Stimulated activated CD4-positive, alpha-beta T cell treated with anti-CD3 and anti-CD28 coated beads, TNF-alpha, amount 100 ng/mL, for 24 hours (primary cell): ENCODE measurements at places on chromosomes 4 and X.
A peak's percentile ranks its signal among the peaks of the same experiment; 100 is the strongest.

DNA sequence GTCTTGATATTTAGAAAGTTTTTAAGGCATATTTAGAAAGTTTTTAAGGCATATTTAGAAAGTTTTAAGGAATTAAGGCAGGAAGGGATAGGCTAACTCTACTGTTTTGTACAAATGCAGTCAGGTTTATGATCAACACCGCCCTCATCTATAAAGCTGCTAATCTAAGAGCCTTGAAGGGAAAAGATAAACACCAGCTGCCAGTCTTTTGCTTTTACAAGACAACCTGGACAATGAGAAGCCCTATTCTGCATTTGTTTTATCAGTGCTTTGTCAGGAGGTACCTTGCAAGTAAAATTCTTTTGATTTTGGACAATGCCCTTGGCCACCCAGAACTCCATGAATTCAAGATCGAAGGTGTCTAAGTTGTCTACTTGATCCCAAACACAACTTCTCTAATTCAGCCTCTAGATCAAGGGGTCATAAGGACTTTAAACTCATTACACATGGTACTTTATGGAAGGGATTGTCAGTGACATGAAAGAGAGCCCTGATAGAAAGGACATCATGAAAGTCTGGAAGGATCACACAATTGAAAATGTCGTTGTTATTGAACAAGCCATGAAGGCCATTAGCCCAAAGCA is 39.8 kb downstream of the IL15 start:
- no peak for DNase-seq

- DNase-seq: no peak
These were observed 951.7 kb upstream of the LCORL start for GRCh38 chr4:18973296-18973695.

- DNase-seq: no peak
These were observed 122.9 kb downstream of the MAML3 start for GRCh38 chr4:140031061-140031460.

DNA sequence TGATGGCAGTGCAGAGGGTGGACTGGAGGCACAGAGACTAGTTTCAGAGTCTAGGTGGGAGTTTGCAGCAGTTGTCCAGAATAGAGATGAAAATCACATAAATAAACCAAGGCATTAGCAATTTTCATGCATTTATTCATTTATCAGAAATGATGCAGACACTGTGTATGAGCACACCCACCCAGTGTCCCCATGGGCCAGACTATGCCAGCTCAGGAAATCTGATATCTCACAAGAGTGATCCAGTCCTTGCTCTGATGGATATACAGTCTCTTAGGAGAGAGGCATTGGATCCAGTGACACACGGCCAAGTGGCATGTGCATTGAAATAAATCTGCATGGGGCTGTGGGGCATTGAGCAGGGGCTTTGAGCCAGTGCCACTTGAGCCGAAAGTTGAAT is 228.2 kb downstream of the FRMPD4 start:
- no peak for DNase-seq

- no peak for DNase-seq
These were observed 13.9 kb downstream of the CPZ start for GRCh38 chr4:8606476-8606875.

DNA sequence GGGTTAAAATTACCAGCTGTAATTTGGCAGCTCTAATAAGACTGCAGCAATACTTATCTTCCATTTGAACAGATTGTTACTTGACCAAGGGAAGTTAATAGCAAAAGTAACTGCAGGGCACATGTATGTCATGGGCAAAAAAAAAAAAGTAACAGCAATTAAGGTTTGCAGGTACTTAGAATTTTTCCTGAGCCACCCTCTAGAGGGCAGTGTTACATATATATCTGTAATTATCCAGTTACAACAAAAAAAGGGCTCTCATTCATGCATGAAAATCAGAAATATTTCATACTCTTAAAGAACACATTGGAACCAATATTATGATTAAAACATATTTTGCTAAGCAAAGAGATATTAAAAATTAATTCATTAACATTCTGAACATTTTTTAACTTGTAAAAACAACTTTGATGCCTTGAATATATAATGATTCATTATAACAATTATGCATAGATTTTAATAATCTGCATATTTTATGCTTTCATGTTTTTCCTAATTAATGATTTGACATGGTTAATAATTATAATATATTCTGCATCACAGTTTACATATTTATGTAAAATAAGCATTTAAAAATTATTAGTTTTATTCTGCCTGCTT is 25.1 kb downstream of the XIAP start:
- no peak for DNase-seq

DNA sequence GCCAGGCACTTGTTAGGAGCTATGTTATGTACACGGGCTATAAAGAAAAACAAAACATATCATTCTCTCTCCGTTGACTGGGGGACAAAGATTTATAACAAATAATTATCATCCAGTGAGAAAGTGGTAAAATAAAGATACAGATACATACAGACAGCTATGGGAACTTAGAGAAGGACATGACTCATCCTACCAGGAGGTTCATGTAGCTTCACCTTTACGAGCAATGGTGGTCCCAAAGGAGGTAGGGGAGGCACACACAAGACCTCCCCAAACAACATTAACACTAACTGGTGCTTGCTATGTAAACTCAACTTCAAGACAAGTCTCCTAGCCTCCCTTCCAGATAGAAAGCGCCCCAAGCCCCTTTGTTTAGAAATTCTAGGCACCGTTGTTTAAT is 8.9 kb downstream of the AMBN start:
- DNase-seq: no peak

DNA sequence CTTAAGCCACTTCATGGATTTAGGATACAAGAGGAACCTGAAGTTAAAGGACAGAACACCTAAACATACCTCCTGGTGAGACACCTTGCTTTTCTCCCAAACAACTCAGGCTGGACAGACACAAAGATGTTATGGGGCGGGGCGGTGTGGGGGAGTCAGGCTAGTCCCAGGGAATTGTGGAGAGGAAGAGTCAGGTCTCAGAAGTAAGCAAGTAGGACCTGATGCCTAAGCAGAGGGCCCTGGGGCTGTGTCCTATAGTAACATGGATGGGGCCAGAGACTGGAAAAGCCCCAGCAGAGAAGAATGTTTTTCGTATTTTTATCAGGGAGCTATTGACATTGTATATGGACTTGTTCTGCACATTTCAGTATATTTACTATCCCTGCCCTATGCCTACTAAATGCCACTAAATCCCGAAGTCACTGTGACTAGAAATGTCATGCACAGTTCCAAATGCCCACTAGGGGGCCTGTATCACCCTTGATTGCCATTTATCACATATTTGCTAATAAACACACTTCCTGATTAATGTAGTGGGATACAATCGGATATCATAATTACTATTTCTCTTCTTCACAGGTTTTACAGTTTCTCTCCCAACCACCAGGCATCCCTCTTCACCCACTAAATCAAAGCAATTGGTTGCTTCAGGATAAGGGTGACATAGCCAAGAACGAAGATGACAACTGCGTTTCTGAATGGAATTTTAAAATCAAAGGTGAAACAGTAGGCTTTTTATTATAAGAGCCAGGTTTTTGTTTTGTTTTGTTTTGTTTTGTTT is 23.8 kb upstream of the ARHGAP10 start:
- peak; percentile 26 for DNase-seq

- no peak for DNase-seq
These were observed 23.0 kb upstream of the BCORL1 start for GRCh38 chrX:129959493-129959832.

GRCh38 chr4:71878376-71878775 is 94.5 kb upstream of the GC start:
- DNase-seq: no peak

- DNase-seq: no peak
These were observed 3.3 kb downstream of the RADX start for GRCh38 chrX:106615041-106615440.

GRCh38 chr4:115152081-115152480 is 38.7 kb upstream of the NDST4 start:
- no peak for DNase-seq

GRCh38 chrX:153580700-153581386 is 18.1 kb downstream of the CCNQ start:
- DNase-seq: no peak

- no peak for DNase-seq
These were observed 9.6 kb upstream of the MRPL1 start for GRCh38 chr4:77852892-77853495.

DNA sequence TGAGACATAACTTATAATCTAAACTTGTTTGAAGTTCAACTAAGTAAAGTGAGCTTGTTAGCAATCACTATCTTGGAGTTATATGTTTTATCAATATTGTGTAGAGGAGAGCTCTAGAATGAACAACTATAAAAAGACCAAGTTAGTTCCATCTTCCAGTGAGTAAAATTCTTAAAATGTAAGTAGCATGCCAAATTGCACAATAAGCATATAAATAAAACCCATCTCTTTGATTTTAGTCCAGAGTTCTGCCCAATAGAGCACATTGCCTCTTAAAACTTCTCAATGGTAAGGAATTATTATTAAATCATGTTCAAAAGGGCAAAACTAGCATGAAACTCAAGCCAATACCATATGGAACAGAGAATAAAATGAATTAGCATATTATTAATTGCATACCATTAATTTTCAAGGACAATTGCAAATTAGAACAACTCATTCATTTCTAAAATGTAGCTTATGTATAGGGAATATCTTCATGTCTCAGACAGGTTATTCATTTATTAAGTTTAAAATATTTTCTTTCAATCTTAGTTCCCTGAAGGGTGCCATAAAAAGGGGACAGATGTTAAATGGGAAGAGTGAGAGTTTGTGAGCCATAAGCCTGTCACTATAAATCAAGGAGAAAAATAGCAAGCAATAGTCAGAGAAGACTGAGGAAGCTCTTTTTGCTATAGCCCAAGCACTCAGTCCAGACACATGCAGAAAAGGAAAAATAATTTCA is 507.6 kb downstream of the CENPC start:
- DNase-seq: no peak

GRCh38 chrX:52277666-52278065 is 91.2 kb upstream of the XAGE2 start:
- DNase-seq: no peak

DNA sequence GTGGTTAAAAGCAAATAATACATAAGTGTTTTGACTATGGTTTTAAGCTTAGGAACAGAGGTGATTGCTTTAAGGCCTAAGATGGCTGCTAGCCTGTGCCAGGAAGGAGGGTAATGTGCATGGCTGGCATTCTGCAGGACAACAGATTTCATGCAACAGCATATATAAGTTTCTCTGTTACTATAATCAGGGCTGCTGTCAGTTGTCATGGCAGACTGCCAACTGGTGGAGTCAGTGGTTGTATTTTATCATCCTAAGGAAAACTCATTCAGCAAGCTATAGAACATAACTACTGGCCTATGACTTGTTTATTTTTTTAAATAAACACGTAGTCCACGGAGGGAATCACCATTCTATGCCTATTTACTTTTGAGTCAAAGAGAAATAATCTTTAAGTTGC is 77.7 kb upstream of the DCAF8L1 start:
- DNase-seq: no peak

DNA sequence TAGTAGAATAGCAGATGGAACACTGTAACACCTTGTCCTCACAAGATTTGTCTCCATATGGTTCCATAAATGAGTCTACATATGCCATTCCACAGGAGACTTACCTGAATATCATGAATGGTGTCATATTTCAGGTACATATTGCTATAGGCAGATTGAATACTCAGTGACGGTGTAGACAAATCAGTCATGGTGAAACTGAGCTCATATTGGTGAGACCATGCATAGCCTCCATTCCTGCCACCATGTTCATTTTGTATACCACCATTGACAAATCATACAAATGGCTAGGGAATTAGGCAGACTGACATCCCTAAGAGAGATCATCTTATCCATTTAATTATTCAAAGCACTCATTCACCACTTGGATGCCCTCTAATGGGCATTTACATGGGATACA is 38.0 kb upstream of the SPP1 start:
- no peak for DNase-seq

- no peak for DNase-seq
These were observed 25.9 kb downstream of the PKD2 start for GRCh38 chr4:88033309-88033708.

DNA sequence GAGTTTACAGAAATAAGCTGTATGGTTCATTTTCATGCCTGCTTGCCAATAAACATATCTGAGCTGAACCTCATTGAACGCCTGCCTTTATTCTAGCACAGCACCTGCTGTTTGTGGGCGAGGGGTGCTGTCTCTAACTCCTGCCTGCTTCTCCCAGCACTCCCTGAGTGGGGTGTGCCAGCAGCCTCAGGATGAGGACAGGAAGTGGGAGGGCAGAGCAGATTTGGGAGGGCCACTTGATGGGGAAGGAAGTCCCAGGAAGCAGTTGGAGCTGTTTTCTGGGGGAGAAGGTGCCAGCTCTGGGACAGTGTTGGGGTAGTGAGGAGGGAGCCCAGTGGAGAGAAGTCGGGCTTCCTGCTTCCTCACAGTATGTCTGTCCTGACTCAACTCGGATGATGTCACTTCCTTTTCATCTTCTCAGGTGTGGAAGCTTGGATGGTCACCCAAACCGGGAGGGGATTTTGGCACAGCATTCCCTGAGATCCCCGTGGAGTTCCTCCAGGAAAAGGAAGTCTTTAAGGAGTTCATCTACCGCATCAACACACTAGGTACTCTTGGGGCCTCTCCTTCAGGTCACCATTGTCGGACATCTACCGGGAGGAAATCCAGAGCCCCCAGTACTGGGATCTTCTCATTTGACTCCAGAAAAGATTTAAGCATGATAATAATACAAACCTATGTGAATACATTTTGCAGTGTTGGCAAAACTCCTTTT is 29.0 kb upstream of the MSANTD1 start:
- no peak for DNase-seq

GRCh38 chr4:17558941-17559708 is 17.9 kb upstream of the LAP3 start:
- DNase-seq: no peak

DNA sequence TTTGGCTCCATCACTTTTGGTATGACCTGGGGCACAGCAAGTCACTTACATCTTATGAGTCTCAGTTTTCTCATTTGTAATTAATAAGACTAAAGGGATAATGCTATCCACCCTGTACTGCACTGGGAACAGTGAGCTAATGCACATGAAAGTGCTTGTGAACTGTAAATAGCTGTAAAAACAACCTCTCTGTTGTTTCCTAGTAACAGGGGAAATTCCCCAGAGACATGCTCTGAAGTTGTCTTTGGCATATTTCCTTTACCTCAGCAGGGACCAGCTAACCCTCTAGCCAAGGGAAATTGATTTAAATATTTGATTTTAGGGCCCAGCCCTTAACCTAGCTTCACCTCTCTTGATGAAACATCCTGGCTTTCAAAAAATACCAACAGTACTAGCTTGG is 6.1 kb upstream of the CYSLTR1 start:
- no peak for DNase-seq

DNA sequence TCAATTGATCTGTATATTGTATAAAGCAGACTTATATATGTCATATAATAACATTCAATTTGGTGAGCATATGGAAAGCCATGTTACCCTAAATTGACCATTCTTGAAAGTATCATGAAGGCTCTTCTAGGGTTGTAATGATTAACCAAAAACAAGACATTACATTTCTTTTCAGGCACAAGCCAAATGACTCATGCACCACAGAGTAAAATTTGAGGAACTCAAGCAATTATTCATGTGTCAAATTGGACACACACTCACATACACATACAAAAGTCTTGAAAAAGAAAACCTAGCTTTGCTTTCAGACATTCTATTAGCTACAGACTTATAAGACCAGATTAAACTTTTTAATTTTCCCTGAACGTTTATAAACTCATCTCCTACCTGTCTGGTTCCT is 146.5 kb upstream of the PCDH18 start:
- DNase-seq: no peak

GRCh38 chr4:8855818-8856245 is 15.8 kb downstream of the HMX1 start:
- no peak for DNase-seq
